ENCODE measurements at places on chromosomes 16 and 17.

- no peak for DNase-seq
These were observed 6.4 kb downstream of the TEKT5 start for GRCh38 chr16:10688291-10688690.

DNA sequence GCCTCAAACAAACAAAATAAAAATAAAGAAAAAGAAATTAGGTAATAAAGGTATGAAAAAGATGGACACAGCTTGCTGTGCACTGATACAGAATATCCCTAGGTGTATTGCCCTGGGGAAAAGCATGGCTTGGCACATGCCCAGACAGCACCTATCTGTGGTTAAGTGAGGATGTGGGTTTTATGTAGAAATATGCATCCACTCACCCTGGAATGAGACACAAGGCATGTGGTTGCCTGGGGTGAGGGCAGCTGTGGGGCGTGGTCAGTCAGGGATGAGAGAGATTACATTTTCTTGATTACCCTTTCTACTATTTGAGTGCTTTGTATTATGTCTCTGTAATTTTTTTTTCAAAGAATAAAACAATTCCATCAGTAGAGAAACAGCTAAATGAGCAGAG is 6.9 kb downstream of the PLLP start:
- DNase-seq, result peak; percentile 42

DNA sequence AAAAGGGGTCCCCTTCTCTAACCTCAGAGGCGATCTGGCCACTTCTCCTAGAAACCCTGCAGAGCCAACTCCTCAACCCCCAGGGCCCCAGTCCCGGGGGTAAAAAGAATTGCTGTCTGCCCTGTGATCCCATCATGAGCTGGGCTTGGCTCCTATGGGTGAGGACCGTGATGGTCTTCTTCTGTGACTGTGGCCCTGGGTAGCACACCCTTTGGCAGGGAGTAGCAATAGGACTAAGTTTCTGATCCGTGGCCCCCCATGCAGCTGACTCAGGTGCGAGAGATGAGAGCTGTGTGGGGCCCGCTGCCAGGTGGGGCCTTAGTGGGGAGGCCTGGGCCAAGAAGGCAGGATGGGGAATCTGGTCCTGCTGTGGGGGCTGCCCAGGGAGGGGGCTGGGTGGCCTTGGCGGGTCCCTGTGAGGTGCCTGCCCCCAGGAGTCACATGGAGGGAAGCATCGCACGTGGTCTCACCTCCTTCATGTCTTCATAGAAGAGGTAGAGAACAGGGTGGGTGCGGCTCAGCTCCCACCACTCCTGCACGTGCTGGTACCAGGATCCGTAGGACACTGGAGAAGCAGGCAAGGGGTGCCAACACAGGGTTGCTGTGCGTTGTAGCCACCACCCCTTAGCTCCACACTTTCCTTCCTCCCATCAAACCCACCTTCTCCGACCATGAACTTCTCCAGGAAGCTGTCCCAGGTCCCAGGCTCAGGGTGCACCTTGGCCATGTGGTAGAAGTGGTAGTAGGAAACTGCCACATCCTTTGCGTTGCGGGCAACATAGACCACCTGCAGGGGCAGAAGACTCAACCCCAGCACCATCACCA is 3.3 kb downstream of the SULT1A1 start:
- no peak for DNase-seq

DNA sequence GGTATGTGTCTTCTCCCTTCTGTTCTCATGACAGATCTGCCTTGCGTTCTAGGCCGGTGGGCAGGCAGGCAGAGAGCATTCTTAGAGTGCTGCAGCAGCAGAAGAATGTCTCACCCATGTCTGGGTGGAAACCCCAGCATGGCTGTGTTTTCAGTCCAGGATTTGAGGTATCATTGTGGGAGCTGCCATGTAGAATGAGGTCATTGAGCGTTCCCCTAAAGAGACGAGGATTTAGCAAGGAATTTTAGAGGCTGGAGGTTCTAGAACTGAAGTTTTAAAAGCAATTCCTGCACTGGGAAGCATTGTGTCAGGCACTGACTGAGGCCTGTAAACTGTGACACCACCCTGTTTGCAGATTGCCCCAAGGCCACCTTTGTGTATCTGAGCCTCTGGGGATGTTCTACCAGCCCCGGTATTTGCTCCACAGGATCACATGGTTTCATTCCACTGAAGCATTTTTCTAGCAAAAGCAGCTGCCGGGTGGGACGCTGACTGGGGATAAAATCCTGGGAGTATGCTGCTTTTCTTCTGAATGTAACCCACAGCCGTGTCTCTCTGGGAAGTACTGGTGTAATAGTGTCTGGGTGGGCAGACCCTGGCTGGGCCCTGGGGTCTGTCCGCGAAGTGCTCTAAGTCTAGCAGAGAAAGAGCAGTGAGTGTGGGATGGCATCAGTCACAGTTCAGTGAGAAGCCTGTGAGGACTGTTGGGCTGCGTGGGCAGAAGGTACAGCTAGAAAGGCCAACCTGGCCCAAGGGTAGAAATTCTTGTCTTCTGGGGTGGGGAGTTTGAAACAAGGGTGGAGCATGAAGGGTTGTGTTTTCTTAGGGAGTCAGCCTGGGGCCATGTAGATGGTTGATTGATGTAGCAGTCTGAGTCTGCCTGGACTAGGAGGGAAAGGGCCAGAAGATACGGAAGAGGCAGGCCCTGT is 30.2 kb downstream of the PLCD3 start:
- no peak for DNase-seq

DNA sequence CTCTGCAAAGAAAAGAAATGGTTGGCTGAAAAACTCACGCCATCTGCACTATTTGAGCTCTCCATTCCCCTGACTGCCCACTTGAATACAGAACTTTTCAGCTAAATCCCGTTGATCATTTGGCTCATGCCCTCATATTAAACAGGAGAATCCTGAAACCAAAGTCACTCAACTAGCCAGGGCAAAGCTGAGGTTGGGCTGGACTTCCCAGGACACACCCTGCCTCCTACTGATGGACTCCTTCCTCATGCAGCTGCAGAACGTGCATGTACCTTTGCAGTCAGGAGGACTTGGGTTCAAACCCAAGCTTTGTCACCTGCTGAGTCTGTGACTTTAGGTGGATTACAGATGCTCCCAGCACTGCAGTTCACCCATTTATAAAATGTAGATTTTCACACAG is 7.7 kb downstream of the ASIC2 start:
- DNase-seq, result no peak

- no peak for DNase-seq
These were observed 17.8 kb downstream of the CDH16 start for GRCh38 chr16:66900721-66901441.

GRCh38 chr16:22065252-22065651 is 27.1 kb upstream of the VWA3A start:
- DNase-seq, result no peak
